ENCODE measurements at places on chromosomes 3 and 15.

DNA sequence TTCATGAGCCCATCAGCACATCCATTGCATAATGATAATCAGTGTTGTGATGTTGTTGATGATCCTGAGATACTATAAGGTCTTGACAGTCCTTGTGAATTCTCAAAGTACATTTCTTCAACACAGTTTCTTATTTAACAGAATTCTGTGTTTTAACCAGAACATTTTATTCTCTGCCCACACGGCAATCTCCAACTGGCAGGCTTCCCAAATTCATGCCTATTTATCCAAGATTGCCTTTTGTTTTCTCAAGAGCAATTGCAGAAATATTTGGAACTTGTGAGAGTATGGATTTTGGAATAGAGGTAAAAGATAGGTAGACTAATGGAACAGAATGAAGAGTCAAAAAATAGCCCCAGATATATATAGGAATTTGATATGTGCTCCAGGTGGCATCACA lies 116.0 kb downstream of the UACA start:
- no peak for DNase-seq

DNA sequence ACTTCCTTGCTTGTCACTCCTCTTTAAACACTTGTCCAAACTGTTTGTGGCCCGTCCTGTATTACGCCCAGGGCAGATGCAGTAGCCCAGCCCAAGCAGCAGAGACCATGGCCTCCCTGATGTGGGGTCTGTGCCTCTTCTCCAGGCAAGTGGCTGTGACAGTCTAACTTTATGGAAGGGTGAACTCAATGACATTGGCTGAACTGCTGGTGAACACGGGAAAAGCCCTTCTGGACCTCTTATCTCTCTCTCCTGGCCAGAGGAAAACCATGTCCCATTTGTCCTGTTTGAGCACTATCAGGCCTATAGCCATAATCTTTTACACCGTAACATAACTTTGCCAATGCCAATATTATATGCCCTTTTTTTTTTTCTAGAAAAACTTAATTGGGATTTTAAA lies 67.6 kb downstream of the SMAD3 start:
- no peak for DNase-seq

DNA sequence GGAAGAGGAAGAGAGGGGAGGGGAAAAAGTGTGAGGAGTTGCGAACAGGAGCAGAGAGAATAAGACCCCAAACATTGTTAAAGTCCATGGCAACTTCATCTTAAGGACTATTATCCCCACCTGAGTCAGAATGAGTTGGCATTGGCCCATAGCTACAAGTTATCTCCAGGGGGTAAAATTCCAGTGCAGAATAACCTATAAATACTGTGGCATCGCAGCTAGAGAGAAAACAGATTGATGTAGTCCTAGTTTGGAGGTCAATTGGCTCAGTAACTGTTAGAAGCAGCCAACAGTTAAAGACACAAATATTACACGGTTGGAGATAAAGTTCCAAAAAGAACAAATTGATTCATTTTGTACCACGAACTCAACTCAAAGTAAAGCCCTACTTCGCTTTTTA lies 313.9 kb upstream of the CCDC54 start:
- no peak for DNase-seq

DNA sequence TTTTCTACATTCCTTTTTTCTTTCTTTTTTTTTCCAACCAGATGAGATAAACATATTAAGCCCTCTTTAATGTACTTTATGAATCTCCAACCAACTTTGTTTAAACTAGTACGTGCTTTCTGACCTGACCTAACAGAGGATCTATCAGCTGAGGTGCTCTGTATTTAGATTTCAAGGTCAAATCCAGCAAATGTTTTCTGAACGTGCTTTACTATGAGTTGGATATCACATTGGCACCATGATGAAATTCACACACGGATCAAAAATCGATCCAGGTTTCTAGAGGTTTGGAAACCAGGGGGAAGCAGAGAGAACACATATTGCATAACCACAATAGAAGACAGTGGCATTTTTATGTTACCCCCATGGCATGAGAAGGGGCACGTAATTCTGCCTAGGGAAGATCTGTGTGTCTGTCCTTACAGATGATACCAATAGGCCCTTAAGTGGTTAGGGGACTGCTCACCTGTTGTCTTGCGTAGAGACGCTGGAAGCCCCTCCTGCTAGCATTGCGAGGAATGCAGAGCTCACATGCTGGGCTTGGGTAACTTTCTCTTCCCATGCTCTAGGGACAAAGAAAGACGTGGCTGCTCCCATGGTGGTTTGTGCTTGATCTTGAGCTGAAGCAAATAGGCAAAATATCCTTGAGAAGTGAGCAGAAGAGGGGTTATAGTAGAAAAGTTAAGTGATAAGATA lies 59.3 kb upstream of the ABHD10 start:
- DNase-seq: no peak

GRCh38 chr3:172649987-172650386 lies 60.9 kb downstream of the NCEH1 start:
- DNase-seq: no peak

GRCh38 chr15:100740138-100740537 lies 137.7 kb downstream of the ASB7 start:
- no peak for DNase-seq

- DNase-seq: no peak
Observed at GRCh38 chr3:104604326-104605010, 762.2 kb upstream of the ALCAM start.

GRCh38 chr15:99010768-99011167 lies 3.2 kb upstream of the PGPEP1L start:
- DNase-seq: no peak

DNA sequence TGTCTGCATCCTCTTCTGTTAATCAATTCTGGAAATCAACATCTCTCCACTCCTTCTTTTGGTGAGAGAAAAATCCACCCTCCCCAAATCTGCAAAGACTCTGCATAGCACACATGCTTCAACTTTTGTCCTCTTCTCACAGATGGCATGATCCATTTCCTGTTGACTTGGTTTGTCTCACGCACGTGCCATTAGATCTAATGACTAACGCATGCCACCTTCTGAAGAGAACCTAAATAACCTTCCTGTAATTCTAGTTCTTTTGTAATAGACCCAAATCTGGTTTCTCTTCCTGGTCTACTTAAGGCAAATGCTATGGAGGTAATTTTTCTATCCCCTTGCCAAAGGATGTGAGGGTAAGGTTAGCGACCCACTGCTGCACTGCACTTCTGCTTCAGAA lies 51.0 kb upstream of the ATOSA start:
- DNase-seq: no peak

DNA sequence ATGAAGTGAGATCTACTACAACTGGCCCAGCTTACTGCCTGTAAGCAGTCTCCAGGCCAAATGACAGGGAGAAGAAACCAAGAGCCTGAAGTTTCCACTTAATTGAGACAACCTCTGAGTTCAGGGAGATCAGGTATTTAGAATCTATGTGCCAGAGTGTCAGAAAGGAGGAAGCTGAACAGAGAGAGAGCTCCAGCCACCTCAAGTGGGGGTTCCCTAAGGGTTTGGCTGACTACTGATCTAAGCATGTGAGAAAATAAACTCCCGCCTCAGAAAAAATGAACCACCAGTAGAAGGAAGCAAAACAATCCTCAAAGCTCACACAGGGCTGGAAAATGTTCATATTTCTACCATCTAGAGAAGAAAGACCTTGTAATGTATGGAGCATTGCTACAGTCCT lies 25.0 kb downstream of the ADAM10 start:
- DNase-seq: no peak

DNA sequence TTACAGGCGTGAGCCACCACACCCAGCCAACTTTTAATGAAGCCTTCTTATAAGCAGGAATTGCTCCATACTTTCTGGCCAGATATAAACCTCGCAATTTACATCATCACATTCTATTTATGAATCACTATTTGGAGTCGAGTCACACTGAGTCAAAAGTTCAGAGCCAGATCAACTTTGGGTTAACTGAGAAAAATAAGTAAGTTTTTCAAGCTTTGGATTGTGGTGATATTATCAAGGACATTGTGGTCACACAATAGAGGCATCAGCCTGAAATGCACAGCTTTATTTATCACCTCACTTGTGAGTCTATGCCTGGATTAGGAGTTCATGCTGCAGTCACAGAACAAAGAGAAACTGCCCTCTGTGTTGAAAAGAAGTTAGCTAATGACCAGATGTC lies 1163.5 kb downstream of the ROBO1 start:
- no peak for DNase-seq

DNA sequence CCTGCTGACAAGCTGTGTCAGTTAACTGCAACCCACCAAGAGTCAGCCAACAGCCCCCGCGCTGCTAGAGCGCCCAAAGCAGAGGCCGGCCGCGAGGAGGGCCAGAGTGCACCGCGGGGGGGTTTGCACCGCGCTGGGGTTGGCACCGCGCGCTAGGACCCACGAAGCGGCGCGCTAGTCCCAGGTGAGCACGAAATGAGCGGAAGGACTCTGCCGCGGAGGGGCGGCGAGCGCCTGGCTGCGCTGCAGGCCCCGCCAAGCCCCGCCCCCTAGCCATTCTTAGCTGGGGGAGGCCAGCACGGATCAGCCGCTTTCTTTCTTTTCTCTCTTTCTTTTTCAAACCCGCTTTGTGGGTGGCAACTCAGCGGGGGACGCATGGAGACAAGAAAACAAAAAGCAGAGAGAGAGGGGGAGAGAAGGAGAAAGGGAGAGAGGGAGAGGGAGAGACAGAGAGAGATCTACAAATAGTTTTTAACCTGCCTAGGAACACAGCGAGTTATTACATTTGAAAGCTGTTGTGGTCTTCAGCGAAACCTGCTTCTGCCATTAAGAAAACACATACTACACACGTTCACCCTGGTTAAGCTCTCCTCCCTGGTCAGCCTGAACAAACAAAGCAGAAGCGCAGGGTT lies 6.9 kb upstream of the FOXB1 start:
- DNase-seq: no peak
